Activated CD8-positive, alpha-beta memory T cell treated with anti-CD3 and anti-CD28 coated beads for 24 hours (primary cell): ENCODE measurements at places on chromosomes 12 and 14.

- DNase-seq = no peak
Observed at GRCh38 chr12:92002673-92003382, 142.8 kb downstream of the BTG1 start.

DNA sequence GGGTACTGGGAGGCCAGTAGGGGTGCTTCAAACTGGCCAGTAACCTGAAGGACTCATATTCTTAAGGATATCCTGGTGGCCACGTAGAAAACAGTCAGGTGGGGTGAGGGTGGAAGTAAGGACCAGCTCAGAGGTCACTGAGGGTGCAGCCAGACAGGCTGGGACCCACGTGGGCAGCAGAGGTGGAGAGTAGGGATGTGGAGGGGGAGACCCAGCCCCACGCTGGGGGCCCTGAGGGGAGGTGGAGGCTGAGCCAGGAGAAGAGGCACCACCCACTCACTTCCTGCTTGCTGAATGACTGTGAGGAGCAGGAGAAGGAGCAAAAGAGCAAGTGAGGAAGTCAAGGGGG is 12.6 kb upstream of the SERPINA3 start:
- DNase-seq = no peak

DNA sequence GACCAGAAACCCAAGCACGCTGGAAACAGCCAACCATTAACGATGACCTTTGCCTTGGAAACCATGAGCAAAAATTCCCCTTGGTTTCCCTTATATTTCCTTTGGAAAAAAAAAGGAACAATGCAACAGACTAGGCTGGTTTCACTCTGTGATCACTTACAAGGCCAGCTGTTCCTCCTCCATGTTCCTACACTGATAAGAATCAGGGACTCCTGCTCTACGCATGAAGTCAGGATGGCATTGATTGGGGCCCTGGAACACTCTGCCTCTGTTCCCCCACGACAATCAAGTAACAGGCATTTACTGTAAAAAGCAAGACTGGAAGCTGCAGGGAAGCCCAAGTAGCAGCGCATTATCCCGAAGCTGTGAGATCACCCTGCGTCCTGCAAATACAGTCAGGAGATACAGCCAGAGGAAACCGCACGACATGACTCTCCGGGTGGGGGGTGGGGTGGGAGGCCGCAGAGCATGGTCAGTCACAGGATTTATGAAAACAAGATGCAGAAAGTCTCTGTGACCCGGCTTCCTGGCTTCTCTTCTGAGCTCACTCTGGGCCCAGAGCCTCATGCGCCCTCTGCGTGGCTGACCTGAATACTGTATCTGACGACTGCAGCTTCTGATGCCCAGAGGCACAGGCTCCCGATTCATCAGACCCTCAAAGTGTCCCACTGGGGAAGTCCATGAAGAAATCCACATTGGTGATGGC is 31.1 kb downstream of the SSH1 start:
- DNase-seq = no peak

- no peak for DNase-seq
Observed at GRCh38 chr12:3493859-3494176, 2.8 kb downstream of the PRMT8 start.

DNA sequence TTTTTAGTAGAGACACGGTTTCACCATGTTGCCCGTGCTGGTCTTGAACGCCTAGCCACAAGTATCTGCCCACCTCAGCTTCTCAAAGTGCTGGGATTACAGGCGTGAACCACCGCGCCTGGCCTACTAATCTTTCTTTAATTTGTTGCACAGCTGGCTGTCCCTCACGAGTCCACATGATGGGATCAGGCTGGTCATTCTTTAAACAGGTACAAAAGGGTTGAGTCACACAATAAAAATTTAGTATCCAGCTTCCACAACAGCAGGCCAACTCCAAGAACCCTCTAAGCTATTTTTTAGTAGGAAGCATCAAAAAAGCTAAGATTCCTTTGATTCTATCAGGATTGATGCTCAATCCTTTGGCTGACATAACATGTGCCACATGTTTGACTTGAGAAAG is 17.8 kb downstream of the SINHCAF start:
- no peak for DNase-seq

DNA sequence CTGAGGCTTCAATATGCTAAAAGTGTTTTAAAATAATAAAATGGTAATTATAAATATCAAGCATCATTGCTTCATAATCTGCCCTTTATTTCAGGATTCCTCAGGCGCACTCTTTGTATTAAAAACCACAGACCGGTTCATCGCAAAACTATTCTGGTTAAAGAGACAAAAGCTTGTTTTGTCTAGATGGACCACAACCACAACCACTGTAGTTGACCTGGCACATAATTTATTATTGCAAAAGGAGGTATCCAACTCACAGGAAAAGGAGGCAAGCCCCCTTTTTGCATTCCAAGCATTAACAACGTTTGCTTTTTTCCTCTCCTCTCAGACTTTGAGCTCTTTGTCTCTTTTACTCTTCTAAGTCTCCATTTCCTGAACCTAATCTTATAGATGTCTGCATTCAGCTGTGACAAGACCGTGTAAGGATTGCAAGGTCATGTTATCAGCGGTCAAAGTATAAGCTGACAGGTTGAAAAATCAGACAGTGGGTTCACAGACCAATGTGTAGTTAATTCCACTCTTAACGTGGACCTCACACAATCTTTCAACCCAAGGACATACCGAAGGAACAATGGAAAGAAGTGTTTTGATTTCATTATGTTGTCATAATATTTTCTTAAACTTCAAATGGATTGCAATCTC is 1057.6 kb downstream of the GALC start:
- DNase-seq = no peak

- DNase-seq = peak; percentile 59
Observed at GRCh38 chr14:38255673-38256532, at the start of gene CLEC14A. TSS of gene CLEC14A (minus strand) at chr14:38256093. CDS start at chr14:38256022, 71 bp downstream.

DNA sequence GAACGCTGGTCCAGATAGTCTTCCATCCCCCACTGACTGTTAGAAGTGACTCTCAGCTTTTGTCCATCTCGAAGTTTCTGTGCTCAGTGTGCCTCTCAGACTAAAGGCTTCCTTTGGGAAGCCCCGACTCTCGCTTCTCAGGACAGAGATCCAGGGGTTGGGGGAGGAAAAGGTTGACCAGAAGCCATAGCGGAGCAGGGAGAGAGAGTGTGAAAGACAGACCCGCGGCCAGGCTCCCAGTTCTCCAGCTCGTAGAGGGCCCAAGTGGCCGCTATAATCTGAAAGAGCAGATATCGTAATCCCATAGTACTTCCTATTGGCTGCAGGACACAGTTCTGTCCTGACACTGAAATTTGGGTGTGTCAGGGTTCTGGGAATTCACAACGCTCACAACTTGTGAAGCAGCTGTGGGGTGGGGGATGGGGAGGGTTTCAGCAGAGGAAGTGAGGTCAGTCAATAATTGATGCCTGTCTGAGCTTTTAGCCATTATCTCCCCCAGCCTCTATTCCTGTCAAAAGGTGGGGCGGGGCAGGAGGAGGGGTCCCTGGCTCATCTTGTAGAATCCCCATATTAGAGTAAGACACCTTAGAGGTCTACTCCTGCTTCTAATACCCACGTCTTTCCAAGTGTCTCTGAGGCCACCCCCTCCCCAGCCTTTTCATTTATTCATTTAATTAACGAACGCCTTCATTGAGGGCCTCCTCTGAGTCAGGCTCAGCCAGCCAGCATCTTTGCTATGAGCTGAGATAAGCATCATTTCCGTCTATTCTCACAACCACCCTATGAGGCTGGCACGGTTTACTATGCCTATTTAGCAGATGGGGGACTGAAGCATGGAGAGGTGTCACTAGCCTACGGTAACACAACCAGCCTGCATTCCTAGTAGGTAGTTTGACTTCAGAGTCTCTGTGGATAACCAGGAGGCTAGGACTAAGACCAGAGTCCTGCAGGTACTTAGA is 1.6 kb upstream of the ACVRL1 start:
- no peak for DNase-seq

- no peak for DNase-seq
Observed at GRCh38 chr14:70514168-70515069, 20.4 kb downstream of the ADAM20 start.

DNA sequence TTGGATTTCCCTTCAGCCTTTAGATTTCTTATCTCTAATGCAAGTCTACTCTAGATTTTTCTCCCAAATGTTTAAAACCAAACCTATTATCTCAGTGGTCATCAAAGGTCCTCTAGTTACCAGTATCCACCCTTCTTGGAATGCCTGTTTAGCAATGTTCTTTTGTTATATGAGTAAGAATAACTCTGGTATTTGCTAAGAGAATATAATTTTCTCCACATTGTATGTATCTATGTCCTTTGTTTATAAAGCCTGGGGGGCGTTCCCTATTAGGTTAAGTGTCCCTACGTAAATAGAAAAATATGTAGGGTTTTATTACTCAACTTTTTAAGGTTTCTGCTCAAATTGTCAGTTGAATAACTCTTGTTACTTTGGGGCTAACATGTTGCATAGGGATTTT is 27.3 kb downstream of the PPM1A start:
- DNase-seq = no peak

DNA sequence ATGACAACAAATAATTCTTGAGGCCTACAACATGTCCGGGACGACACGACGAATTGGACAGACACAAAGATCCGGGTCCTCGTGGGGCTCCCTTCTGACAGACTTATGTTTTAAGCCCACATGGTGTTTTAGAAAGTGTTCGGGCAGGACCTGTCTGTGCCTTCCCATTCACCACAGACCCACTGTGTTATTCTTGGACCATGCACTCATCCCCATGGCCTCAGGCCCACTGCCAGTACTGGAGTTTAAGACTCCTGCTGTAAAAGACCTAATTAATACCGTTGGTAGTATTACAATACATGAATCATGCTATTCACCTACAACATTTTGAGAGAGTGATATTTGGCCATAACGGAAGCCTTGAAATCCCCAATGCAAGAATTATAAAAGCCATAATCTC is 20.0 kb downstream of the SLC15A4 start:
- DNase-seq = no peak
